ENCODE measurements at places on chromosomes 12 and 14.

DNA sequence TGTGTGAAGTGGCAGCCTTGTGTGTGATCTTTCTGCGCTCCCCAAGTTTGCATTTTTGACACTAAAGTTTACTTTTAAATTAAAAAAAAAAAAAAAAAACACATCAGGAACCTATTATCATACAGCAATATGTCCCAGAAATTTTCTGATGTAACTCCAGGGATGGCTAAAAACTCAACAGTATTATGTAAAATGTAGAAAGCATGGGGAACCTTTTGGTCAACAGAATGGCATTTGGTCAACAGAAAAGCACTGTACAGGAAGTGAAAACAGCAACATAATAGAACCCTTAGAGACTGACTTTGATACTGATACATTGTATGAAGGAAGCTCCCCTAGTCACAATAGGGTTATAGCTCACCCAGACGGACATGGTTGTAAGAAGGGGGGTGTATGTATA, 224.3 kb downstream of the ITPR2 start:
- DNase-seq: no peak

DNA sequence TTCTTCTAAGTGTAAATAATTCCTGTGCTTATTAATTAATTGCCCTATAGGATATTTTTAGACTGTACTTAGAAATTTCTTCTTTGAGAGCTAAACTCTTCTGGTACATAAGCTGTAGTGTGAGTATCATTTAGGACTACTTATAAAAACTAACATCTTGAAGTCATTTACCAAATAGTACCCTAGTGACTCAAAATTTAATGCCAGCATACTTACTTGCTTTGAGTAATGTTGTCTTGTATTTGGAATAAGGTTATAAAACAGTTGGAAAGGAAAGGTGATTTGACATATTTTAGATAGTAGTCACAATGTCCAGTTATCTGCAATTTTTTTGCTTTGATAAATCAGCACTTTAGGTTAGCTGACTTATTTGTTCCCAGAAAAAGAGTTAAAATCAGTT, 39.1 kb downstream of the SPATA7 start:
- no peak for DNase-seq

DNA sequence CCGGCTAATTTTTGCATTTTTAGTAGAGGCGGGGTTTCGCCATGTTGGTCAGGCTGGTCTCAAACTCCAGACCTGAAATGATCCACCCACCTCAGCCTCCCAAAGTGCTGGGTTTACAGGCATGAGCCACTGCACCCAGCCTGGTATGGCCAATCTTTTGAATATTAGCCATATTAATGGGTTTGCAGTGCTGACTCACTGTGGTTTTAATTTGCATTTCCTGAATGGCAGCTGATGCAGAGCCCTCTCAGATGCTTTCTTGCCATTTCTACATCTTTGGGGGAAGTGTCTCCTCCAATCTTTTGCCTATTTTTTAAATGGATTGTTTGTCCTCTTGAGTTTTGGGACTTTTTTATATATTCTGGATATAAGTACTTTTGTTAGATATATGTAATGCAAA, 55.5 kb upstream of the NPAS3 start:
- no peak for DNase-seq

DNA sequence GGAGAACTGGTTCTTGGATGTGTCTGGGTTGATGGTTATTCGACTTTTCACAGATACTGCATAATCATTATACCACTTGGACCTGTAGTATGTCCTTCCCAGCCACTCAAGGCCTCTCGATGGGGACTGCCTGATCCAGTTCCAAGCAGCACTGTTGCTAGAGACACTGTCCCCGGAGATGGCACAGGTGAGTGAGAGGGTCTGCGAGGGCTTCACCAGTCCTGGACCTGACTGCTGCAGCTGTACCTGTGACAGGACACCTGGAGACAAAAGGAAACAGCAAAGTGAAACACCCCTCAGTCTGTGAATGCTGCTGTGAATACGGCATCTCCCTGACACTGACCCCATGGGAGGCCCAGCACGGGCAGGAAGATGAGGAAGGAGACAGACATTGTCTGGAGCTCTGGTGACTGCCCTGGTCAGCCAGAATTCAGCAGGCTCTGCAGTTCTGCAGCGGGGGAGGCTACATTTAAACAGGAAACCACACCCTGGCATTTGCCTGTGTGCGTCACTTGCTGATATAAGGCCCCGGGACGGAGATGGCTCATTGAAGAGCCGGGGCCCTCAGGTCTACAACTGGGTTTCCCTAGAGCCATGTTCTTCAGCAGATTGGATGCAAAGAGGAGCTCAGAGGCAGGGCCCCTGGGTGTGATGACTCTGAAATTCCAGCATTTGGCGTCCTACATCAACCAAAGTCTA, 413.6 kb downstream of the TMEM121 start:
- no peak for DNase-seq

GRCh38 chr14:60095781-60096450, 4.2 kb downstream of the PCNX4 start:
- no peak for DNase-seq

DNA sequence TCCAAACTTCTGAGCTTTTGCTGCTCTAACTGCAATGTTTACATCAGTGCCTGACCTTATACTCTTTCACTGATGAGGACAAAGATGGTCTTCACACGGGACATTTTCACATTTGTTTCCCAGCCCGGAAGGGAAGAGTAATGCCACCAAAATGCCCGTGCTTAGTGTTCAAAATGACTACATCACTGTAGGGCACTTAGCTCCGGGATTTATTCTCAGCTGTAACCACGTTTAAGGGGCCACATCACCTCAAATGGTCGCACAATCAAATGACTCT, 2.9 kb downstream of the GSG1 start:
- no peak for DNase-seq

DNA sequence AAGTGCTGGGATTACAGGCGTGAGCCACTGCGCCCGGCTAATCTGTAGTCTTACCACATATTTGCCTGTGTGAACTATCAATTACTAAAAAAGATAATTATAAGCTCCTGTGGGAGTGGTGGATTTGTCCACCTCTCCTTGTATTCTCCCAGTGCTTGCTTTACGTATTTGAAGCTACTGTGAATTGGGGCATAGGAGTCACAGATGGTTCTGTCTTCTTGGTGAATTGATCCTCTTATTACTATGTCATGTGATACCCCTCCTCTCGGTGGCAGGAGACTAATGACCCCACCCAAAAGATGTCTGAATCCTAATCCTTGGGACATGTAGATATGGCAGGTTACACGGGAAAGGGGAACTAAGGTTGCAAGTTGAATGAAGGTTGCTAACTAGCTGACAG, 11.8 kb downstream of the GPR132 start:
- no peak for DNase-seq

All from COR-L47 (cell line).